Cardiac muscle cell (in vitro differentiated cells and primary cell): ENCODE measurements at places on chromosomes 3 and 15. TPM values are rescaled to one million over a fixed set of nuclear protein-coding genes. Genes with fewer than 3 reads are reported as not detected.

- no peak overlapping the region for H3K4me3 ChIP-seq
- H3K36me3 ChIP-seq = no peaks in the 10 kb centered on the region
- H3K27ac ChIP-seq = no peak overlapping the region
- no peaks in the 10 kb centered on the region for H3K27me3 ChIP-seq
- no peak for DNase-seq
Measured at GRCh38 chr3:167330993-167331785, 48.9 kb downstream of the ZBBX start.

MGA gene
- polyA plus RNA-seq = 17.7 and 23.2 TPM in 2 replicates

GATM gene
- 25.6 and 39.7 TPM in 2 replicates for polyA plus RNA-seq

GRCh38 chr3:73298243-73299183, 237.1 kb downstream of the EBLN2 start:
- no peak overlapping the region for H3K27ac ChIP-seq
- no peak overlapping the region for H3K4me3 ChIP-seq
- no peaks in the 10 kb centered on the region for H3K4me1 ChIP-seq
- H3K36me3 ChIP-seq = no peaks in the 10 kb centered on the region
- no peak for DNase-seq

ZIC1 gene
- 0.35 TPM in 1 of 2 replicates, not detected in the other for polyA plus RNA-seq

DNA sequence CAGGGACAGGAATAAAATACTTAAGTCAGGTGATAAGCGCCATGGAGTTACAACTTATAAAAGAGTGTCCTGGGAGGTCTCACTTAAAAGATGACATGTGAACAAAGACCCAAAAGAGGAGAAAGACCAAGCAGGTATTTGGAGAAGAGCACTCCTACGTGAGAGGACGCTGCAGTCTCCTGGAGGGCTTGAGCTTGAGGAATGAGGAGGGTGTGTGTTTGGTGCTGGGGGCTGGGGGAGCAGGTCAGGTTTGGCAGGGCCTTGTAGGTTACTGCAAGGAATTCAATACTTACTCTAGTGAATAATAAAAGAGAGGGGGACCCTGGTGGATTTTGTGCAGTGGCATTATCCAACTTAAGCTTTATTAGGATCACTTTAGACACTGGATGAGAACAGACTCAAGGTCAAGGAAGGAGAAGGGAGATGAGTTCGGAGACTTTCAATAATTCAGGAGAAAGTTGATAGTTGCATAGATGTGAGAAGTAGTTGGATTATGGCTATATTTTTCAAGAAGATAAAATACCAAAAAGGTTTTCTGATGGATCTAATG, 32.4 kb downstream of the TNIK start:
- no peak overlapping the region for H3K4me3 ChIP-seq
- H3K36me3 ChIP-seq = no peaks in the 10 kb centered on the region
- DNase-seq = no peak
- H3K27me3 ChIP-seq = no peaks in the 10 kb centered on the region
- peaks cover 20% of the 10 kb centered on the region for H3K4me1 ChIP-seq
- peak overlapping the region; percentile 69 for H3K27ac ChIP-seq
